ENCODE measurements at places on chromosomes 3 and 15. TPM values are rescaled to one million over a fixed set of nuclear protein-coding genes. Genes with fewer than 3 reads are reported as not detected.

- no peak for DNase-seq
Observed at GRCh38 chr3:186880406-186880805, 37.9 kb downstream of the ADIPOQ start.

Gene CHL1
- 1.0 TPM for total RNA-seq

GRCh38 chr15:73081321-73081958, 29.2 kb downstream of the NEO1 start:
- peak; percentile 45 for DNase-seq

GRCh38 chr15:29792426-29793159, 29.7 kb downstream of the TJP1 start:
- no peak for DNase-seq

GRCh38 chr3:182937293-182938051, 42.9 kb downstream of the DCUN1D1 start:
- DNase-seq: no peak

GRCh38 chr3:178586076-178586475, 49.8 kb downstream of the KCNMB2 start:
- DNase-seq: no peak

- DNase-seq: no peak
Observed at GRCh38 chr15:45116482-45117307, 2.6 kb downstream of the DUOXA2 start.

Gene OSTN
- not detected for total RNA-seq

DNA sequence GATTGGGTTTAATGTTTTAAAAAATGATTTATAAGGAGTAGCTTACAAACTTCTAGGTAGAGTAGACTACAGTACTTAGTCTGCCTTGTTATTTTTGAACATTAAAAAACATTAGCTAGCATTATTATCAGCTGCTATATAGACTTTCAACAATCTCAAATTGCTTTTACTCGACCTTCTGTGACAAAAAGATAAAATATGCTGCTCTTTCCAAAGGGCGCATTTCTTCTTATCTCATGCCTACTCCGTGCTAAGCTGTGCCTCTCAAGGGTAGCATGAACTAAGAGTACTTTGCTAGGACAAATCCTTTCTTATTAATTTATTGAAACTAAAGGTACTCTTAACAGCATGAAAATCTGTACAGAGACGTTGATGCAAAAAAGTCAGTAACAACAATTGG, 71.3 kb downstream of the SPRED1 start:
- DNase-seq: no peak

Gene SLC12A1
- not detected for total RNA-seq

Gene PLA2G4D
- total RNA-seq: not detected

GRCh38 chr15:52292780-52293392, 2.7 kb downstream of the MYO5C start:
- DNase-seq: no peak
